Lung (tissue), 17 donors: ENCODE measurements at places on chromosomes 4 and X.
A peak's percentile ranks its signal among the peaks of the same experiment; 100 is the strongest.

DNA sequence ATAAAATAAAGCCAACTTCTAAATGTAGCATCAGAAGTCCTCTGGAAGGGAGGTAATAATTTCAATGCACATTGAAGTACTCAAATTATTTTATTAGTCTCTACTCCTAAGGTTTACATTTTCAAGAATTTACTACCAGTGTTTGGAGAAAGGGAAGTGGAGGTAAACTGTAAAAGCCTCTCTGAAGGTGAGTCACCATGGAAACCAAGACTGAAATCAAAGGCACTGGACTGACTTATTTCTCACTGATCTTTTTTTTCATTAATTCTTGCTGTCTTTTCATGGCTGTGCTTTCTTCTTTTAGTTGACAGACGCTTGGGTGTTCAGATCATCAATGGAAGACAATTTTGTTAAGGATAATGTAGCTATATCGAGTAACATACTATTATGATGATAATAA is 9.7 kb downstream of the SLC39A8 start:
- no peak for DNase-seq

GRCh38 chr4:74794382-74795010 is at the start of gene BTC:
BTC (minus strand) TSS chr4:74794523; CDS start chr4:74794325, 198 bp downstream.
- peak; percentile 34 for DNase-seq

DNA sequence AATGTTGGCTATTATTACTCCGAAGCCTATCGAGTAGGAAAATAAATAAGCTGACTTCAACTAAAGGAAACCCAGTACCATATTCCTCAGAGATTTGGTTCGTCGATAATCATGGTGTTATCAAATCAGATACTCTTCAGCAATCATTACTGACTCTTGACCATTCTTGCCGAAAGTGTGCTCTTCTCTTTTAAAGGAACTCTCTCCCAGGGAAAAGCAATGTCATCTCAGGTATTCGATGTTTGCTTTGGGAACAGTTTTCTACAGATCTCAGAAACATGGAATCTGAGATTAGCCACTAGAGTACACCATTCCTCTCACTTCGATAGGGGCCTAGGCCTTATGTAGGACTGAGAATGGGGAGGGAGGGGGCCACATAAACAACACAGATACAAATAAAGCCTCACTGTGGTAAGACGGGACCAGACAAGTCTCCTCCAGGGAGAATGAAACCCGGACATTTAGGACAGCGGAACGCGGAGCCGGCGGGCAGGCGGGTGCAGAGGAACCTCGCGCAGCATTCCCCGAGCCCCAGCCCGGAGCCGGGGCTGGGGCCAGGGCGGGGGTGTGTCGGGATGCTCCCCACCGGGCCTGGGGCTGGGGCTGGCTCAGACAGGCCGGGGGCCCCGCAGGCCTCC is 581 bp downstream of the DNAJB14 start:
- DNase-seq, result no peak

DNA sequence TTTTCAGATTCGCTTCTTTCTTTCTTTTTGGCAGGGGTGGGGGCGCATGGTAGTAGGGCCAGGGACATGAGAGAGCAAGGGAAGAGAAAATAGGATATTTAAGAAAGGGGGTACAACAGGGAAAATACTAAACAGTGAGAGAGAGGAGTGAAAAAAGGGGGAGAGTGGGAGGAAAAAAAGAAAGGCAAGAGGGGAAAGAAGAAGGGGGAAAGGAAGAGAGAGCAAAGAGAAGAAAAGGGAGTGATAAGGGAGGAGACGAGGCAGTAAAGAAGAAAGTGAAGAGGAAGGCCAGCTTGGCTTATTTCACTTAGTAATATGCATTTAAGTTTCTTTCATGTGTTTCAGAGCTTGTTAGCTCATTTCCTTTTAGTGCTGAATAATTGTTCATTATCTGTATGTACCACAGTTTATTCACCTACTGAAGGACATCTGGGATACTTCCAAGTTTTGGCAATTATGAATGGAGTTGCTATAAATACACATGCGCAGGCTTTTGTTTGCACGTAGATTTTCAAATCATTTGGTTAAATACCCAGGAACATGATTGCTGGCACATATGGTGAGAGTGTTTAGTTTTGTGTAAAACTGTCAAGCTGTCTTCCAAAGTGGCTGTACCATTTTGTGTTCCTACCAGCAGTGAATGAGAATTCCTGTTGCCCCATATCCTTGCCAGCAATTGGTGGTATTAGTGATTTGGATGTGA is 37.3 kb downstream of the CASP6 start:
- no peak for DNase-seq

DNA sequence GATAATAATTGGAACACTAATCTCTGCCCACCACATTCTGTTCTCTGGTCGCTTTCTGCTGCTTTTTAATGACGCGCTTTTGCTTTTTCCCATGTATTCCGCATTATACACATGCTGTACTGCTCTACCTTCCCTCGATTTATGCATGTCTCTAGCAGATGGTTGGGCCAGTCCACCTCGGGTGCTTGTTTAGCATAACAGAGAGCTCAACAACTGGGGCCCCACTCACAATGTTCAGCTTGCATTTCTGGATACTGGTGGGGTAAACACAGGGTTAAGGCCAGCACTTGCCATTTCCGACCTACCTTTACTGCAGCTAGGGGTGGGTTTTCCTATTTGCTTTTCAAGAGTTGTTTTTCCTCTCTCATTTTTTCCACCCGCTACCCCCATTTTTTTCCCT is 255.8 kb downstream of the SOX3 start:
- DNase-seq, result no peak

DNA sequence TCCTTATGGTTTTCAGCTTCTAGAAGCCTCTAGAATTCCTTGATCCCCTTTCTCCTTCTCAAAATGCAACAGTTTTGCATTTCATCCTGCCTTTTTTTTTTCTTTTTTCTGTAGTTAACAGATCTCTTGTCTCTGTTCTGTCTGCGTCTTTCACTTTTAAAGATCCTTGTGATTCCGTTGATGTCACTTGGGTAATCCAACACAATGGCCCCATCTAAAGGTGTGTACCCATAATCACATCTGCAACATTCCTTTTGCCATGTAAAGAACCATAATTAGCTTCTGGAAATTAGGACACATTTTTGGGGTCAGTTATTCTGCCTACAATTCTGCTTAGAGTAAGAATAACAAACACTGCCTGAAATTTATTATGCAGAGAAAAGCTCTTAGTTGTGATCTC is 1180.9 kb upstream of the ADGRL3 start:
- no peak for DNase-seq

GRCh38 chr4:103692615-103693014 is 27.2 kb downstream of the TACR3 start:
- DNase-seq, result no peak

DNA sequence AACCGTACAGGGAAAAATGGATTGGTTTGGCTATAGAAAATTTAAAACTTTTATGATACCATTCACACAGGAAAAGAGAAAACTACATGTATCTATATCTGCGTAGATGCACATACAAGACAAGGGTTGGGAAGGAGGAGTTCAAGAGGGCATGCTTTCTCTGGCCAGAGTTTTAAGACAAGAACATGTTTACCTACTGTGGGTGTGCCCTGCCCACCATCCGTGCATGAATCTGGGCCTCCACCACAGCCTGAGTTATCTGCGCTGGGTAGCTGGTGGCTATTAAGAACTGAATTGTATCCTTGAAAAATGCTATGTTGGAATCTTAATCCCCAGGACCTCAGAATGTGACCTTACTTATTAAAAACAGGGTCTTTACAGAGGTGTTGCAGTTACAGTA is 151.6 kb downstream of the AASDH start:
- DNase-seq, result no peak

DNA sequence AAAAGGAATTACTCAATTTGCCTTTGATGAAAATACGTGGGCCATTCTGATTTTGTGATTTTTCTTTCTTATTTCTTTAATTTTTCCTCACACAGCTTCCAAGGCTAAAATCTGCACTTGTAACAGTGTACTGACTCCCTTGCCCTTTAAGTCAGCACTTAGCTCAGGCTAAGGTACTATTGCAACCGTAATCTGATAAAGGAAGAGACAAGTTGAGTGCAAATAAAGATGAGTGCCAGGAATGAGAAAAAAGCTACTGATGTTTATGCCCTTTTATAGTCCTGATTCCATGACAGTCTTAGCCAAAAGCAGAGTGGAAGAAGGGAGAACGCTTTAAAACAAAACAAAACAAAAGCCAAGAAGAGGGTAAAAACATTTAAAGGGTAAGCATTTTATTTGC is 6.0 kb downstream of the DMD start:
- no peak for DNase-seq
